LoVo (cell line): ENCODE measurements at places on chromosomes 1 and 21.

GRCh38 chr1:68328490-68328889 lies 96.2 kb upstream of the WLS start:
- DNase-seq: no peak

- no peak for DNase-seq
Measured at GRCh38 chr1:218778257-218779126, 395.2 kb upstream of the LYPLAL1 start.

- DNase-seq: no peak
Measured at GRCh38 chr1:87760155-87760554, 431.5 kb downstream of the LMO4 start.

DNA sequence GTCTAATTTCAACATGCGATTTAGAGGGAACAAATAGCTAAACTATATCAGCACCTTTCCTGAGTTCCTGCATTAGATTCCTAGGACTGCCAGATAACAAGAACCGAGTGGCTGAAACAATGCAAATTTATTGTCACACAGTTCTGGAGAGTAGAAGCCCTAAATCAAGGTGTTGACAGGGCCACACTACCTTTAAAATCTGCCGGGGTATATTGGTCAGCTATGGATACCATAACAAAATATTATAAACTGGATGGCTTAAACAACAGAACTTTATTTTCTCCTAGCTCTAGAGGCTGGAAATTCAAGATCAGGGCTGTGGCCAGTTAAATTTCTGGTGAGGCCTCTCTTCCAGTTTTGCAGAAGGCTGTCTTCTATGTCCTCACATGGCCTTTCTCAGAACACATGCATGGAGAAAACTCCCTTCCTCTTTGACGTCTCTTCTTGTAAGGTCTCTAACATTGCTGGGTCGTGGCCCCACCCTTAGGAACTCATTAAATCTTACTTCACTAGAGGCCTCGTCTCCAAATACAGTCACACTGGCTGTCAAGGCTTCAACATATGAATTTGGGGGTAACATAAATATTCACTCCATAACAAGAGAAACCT lies 144.3 kb downstream of the FCRL5 start:
- DNase-seq: no peak

DNA sequence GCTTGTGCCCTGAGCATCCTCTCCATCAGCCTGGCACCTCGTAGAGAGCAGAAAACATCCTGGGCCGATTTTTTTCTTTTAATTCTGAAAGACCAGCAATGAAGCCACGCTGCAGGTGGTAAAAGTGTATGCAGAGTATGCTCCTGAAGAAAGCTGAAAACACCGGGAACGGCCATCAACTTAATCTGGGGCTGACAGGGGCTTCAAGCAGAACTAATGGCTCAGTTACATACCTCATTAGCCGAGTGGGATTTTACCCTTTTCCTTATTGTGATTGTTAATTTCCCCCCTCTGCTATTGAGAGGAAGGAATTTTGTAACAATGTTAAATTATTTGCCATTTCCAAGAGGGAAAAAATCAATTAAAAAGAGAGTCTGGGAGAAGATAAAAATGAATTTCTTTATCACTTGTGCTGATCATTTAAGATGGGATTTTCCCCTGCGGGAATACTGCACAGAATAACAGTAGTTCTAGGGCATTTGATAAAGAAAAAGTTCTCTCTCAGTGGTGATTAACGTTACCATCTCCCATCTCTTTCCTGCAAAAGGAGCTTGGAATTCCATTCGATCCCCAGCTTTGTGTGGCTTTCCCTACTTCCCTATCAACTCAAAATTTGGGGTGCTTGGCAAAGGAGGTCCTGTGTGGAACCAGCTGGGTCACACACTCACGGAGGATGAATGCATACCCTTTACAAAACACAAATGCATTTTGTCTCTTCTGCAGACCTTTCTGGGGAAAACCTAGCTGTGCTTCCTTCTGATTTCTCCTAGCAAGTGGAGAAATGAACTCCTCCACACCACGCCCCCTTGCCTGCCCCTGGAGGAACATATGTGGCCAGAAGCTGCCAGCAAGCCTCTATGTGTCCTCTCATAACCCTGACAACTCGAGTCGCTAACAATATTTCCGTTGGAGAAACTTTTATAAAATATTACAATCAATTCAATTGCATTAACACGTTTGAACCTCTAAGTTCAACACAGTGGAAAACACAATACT lies 70.9 kb downstream of the RRAGC start:
- no peak for DNase-seq

- DNase-seq: no peak
Measured at GRCh38 chr1:93598396-93598795, 83.2 kb downstream of the BCAR3 start.

GRCh38 chr1:109249654-109250401 lies 489 bp downstream of the CELSR2 start:
- no peak for DNase-seq

DNA sequence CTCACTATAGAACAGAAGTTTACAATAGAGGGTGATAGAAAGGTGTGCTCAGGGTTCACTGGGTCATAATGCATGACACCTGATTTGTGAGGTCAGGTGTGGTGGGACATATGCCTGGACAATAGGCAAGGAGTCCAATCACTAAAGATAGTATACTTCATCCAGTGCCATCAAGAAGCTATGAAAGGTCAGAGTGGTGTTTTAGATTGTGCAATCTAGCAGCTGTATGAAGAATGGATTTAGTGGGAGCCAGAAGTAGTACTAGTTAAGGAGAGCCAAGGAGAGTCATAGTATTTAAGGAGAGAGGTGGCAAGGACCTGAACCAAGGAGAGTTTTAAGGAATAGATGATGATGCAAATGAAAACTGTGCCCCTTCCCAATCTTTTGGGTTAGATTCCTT lies 80.6 kb upstream of the C1orf105 start:
- DNase-seq: no peak
